Karpas-422 (cell line): ENCODE measurements at places on chromosomes 6 and 20.

DNA sequence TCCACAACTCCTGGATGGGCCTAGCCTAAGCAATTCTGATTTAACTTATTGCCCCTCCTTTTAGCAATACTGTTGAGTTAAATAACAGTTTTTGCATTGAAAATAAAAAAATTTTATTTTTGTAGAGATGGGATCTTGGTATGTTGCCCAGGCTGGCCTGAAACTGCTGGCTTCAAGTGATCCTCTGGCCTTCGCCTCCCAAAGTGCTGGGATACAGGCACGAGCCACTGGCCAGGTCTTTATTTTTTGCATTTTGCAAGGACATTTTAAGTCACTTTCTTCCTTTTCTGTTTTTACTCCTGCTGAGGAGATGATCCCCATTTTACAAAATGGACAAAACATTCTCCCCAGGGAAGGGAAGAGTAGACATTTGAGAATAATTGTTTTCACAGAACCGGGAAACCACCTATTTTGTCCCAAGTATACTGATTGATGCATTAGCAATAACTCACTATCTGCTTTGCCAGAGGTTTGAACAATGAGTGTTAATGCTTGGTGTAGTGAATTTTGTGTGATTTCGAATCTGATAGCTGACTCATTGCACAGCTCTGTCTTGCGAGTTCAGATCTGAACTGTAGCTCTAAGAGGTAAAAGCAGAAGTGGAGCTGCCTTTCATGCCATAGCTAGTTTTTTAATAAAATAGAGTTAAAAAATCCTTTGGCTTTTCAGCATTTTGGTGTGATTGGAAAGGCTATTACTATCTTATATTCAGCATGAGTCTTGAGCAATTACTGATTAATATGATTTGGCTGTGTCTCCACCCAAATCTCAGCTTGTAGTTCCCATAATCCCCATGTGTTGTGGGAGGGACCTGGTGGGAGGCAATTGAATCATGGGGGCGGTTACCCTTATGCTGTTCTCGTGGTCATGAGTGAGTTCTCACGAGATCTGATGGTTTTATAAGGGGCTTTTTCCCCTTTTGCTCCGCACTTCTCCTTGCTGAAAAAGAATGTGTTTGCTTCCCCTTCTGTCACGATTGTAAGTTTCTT, 20.9 kb downstream of the IGF2R start:
- DNase-seq: no peak

GRCh38 chr20:47578543-47578942, 76.9 kb downstream of the NCOA3 start:
- DNase-seq: no peak

DNA sequence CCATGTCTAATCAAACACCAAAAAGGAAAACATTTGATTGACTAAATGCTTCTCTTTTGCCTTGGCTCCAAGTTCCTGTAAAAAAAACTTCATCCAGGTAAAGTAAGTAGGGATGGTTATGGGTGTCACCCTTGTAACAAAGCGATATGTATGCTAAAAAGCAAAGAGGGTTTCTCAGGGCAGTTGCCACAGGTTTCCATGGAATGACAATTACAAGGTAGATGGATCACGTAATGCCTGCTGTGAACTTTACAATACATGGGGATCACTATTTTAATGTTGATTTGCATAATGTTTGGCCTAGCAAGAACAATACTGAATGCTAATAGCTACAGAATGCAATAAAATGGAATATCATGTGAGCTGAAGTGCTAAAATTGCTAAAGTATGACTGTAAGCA, 2.9 kb upstream of the BMP2 start:
- no peak for DNase-seq

DNA sequence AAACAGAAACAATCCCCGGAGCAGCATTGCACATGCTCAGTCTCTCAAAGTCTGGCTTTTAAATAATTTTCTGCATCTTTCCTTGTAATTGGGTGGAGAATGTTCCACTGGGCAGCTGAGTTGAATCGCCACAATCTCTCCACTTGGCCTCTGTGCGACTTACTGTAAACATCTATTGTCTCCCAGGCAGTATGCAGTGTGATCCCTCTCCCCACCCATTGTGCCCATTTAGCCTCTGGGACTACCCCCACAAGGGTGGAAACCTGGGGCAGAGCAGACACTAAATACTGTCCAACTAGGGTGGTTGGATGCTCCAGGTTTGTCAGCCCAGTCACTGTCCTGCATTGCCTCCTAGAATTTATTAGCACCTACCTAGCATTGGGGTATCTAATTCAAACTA, 96.2 kb downstream of the JARID2 start:
- no peak for DNase-seq

DNA sequence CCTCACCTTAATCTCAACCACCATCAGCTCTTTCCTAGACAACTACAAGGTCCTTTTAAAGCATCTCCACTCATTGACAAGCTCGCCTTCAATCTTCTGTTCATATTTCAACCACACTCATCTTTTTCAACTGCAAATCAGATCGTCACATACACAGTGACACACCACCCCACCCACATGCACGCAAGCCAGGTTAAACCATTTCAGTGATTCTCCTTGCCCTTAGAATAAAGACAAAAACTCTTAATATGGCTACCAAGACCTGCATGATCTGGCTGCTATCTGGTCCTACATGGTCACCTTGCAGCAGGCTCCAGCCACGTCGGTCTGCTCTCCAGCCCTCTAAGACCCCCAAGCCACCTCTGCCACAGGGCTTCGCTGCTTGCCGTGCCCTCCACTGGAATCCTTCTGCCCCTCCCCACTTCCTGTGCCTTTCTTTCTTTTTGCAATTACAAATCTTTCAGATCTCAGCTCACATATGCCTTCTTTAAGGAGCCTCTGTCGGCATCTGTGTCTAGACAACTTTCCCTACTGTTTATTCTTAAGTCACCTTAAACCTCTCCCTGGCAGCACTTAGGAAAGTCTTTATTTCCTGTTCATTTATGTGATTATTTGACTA, 507.3 kb upstream of the ARID1B start:
- no peak for DNase-seq

DNA sequence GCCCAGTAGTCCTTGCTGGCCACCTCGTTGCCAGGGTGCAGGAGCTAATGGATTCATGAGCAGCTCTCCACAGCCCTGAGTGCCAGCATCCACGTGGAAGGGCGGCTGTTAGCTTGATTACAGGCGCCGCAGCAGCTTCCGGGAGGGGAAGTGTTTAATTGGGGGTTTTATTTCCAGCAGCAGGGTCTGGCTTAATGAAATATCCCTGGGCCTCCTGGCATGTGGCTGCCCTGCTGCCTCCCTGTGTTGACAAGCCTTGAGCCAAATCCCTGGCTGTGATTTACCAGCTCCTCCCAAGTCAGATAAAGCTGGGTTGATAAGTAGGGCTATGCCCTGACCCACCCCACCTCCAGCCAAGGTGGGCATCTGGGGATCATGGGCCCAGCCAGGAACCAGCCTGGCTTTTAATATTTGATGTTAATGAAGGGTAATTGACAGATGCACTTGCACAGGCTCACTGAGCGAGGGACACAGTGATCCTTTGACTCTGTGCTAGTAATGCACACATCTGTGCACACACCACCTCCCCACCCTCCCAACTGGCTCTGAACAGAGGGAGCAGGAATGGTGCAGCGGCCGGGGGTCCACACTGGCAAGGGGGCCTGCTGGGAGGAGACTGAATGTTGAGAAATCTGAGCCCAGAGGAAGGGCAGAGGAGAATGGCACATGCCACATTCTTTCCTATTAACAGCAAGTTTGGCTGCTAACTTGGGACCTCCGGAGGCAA, 13.6 kb downstream of the GLP1R start:
- DNase-seq: no peak

- no peak for DNase-seq
Measured at GRCh38 chr6:10837622-10837994, 731 bp downstream of the MAK start.

- no peak for DNase-seq
Measured at GRCh38 chr6:150580489-150580888, 19.2 kb upstream of the PLEKHG1 start.

GRCh38 chr6:108872141-108872557, 23.9 kb downstream of the ARMC2 start:
- DNase-seq: no peak

- DNase-seq: no peak
Measured at GRCh38 chr6:53752856-53753255, 41.9 kb upstream of the LRRC1 start.

GRCh38 chr6:105596284-105596755, 193.4 kb upstream of the PREP start:
- no peak for DNase-seq

DNA sequence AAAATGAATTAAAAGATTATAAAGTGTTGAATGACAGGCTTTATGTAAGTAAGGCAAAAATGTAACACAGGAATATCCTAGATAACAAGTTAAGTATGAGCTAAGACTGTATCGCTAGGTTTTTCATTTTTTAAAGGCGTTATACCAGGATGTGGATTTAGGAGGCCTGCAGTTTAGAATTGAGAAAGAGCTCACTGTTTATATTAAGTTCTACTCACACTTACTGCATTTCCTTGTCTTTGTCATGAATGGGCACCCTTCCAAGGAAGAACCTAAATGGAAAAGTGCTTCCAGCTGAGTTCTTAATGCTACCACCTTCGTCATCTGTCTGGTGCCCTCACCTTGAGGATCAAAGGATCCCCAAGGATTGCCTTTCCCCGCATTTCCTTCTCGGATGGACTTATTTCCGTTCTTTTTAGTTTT, 148.7 kb downstream of the SOX4 start:
- DNase-seq: no peak

DNA sequence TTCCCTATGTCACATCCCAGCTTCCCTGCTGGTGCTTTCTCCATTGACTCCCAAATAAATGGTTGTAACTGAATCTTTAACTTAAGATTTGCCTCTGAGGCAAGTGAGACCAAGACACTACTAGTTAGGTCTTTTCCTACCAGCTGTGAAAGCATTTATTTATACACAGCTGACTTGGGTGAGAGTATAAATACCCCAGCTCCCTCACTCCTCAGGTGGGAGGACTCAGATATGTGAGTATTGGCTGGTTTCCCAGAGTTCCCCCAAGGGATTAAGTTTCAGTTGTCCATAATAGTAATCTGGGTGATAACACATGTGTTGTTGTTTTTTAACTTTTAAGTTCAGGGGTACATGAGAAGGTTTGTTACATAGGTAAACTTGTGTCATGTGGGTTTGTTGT, 49.8 kb downstream of the CFAP61 start:
- no peak for DNase-seq

DNA sequence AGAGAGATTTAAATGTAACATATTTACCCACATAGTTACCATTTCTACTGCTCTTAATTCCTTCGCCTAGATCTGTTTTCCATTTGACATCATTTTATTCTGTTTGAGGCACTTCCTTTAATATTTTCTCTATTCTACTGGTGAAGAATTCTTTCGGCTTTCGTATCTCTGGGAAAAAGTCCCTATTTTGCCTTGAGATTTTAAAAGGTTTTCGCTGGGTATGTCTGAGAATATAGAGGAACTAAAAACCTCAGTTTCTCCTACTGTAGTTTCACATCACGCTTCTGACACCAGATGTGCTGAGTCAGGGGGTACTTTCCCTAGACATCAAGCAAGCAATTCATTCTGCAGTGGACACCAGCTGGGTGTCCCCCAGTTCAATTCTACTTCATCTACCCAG, 61.7 kb downstream of the E2F3 start:
- DNase-seq: no peak
